Caudate nucleus (tissue), 63 donors: ENCODE measurements at places on chromosomes 13 and 19.

DNA sequence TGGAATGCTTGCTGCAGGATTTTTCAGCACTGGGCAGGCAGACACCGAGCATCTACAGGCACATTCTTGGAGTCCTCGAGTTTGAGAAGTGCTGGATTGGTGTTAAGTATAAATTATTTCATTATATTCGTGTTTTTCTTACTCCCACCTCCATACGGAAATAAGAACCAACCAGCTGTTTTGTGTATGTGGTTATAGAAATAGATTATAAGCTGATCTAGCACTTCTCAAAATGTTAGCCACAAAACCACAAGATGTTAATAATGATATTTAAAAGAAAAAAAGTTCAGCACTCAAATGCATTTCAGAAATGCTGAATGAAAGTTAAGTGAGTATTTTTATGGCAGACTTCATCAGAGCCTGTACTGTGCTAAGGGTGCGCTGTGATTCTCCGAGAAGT is 24.0 kb upstream of the TEX29 start:
- DNase-seq, result no peak

DNA sequence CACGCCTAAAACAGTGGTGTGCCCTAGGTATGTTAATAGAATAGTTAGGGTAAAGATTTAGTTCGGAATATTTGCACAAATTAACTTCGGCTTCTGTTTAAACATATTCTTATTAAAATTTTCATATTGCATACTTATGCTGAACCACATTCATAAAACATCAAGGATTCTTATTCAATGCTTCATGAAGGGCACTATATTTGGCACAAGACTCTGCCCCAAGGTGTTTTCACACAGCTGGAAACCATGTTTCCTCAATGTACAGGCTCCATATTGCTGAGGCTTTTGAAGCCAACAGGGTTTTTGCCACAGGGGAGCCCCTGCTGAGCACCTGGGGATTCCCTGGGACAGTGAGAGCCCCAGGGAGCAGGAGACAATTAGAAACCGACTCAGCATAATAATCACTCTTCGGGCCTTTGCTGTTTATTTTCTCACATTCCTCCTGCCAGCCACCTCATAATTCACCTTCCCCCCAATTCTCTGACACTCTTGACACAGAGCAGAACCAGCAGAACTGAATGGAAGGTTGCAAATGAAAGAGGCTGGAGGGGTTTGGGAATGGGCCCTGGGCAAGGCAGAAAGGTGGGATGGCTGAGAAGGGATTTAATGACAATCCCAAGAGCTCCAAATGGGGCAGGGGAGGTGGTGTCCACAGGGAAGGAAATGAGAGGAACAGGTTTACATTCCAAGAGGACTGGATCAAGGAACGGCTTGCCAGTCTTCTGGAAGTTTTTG is 72.3 kb upstream of the POMP start:
- no peak for DNase-seq

- DNase-seq, result no peak
Observed at GRCh38 chr13:61162636-61163035, 253.0 kb downstream of the PCDH20 start.

GRCh38 chr13:32039528-32039927 is 8.0 kb downstream of the FRY start:
- no peak for DNase-seq

DNA sequence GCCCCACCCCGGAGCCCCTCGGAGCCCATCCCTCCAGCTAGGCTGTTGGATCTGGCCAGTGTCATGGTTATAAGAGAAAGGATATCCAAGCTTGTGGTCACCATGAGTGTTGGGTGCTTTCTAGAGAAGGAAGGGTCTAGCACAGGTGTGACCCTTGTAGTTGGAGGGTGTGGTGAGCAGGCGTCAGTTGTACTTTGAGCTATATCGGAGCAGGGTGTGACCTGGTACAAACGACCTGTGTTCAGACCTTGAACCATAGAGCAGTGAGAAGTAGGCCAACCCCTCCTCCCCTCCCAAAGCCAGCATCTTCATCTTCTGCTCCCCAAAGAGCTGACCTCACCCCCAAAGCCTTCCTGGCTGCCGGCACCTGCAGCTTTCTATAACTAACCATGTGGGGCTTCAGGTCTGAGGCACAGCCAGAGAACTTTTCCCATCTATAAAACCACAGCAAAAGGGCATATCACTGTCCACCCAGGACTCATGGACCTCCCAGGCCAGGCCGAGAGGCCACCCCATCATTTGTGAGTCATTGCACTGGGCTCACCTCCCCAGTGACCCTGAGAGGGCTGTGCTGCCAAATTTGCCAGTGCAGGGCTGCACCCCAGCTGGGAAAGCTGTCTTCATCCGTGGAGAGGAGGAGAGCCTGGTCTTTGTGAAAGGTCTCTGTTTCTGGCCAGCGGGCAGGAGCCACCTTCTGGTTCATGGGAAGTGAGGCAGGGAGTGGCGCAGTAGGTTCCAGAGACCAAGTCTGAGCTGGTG is 14.2 kb downstream of the RAB8A start:
- no peak for DNase-seq

DNA sequence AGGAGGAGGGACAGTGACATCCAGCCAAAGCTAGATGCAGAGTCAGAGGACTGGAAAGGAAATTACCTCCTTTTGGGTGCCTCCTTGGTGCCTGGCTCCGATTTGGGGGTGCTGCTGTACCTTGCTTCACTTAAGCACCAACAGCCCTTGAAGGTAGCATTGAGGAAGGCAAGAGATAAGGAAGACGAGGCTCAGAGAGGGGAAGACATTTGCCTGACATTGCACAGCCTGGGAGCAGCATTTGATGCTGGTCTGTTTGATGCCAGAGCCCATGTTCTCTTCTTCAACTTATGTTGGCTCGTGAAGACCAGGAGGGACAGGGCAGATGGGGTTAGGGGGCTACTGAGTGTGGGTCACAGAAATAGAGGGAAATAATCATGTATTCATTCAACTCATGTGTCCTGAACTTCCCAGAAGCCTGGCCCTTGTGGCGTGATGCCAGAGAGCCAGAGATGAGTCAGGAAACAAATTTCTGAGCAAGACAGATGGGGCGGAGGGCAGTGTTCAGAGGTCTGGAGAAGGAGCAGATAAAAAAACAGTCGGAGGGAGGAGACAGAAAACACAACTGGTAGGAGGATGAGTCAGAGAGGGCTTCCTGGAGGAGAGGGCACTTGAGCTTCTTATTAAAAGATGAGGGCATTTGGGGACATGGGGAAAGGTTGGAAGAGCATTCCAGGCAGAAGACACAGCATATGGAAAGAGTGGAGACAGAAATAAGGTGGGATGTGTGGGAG is 3.0 kb upstream of the C19orf81 start:
- no peak for DNase-seq
